ENCODE measurements at places on chromosomes 5 and 9.
A peak's percentile ranks its signal among the peaks of the same experiment; 100 is the strongest.

DNA sequence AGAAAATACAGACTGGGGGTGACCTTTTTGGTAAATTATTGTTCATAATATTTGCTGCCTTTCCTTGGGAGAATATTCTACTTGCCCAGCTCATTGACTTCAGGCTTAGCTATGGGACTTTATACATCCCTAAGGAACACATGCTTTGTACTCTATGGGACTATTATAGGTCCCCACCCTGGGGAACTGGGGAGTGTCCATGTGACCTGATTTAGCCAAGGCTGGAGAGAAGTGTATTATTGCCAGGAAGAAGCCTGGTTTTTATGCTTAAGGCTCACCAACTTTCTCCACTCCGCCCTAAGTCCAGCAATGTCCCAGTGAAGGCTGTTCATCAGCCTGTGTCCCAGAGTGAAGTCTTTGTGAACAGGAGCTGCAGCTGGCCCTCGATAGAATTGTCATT is 16.6 kb upstream of the DRD1 start:
- DNase-seq, result no peak

DNA sequence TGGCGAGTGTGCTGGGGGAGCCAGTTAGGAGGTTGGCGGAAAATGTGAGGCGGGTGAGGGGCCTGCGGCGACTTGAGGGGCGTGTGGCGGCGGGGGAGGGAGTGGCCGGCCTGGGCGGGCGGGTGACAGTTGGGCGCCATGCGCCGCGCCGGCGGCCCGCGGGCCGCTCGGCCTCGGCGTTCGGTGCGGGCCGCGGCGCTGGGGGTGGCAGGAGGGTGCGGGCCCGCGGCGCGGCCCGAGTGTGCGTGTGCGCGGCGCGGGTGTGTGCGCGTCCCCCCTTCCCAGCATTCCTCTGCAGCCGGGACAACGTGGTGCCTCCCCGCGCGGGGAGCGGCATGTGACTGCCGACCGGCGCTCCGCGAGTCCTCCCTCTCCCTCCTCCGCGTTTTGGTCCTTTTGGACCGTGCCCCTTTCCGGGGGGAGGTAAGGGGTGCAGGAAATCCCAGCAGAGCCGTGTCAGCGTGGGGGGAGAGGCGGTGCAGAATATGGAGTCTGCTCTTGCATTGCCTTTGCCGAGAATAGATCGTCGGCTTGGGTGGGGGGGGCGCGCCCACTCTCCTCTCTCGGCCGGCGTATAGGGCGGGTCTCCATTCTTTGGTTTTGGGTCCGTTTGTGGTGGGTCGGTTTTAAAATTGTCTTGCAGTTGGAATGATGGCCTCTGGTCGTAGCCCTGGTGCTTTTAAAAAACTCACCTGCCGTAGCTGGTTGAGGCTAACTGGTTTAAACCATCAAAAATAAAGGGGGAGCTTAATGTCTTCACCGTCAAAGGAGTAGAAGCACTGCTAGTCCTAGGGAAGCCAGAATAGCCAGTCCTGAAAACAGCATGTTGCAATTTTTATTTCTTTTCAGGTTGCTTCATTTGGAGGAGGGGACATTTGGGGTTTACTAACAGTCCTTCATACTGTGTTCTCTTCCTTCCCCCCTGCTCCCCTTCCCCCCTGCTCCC is 2.0 kb downstream of the LARP1 start:
- peak; percentile 35 for DNase-seq

DNA sequence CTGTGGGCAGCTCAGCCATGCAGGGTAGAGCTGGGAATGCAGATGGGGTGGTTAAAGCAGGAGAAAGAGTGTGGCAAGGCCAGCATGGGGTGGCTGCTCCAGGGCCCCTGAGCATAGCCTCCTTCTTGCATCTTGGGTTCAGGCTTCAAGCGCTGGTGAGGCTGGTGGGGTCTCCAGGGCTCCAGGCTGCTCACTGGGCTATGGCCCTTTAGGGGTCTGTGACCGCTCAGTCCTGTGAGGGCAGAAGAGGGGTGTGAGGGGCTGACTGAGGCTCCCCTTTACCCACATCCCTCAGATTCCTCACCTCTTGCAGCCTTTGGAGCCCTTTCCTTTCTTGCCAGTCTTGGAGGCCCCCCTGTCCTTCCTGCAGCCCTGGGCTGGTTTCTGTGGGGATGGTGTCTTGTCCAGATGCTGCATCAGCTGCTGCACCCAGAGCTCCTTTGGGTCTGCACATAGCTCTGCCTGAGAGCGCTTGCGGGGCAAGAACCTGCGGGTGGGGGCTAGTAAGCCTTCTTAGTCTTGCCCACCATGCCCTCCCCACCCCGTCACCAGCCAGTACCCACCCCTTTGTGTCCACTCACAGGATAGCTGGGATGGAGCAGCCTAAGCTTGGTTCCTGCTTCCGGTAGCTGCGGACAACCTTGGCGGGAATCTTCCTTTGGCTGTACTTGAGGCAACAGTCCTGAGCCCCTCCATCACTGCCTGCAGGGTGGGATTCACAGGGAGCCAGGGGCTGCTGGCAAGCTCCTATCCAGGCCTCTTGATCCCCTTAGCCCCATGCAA is 549 bp downstream of the CCL21 start:
- no peak for DNase-seq

DNA sequence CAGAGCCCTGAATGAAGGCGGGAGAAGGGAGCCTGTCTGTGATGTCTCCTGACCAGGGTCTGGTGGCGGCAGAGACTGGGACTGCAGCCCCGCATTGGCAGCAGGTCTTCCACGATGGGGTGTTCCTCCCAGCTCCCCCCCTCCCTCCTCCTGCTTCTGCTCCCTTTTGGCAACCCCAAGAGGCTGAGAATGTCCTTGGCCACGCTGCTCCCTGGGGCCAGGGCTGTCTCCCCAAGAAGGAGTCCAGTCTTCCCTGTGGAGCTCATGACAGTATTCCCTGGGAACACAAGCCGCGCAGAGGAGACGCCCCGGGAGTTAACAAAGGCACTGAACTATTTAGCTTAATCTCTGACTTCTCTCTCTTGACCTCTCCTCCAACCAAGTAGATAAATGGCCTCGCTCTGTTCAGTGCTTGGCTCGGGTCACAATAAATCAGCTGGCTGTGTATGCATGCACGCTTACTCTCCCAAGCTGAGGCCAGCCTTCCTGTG is 84.0 kb upstream of the NEURL1B start:
- DNase-seq, result no peak
